NCI-H2081 (cell line): ENCODE measurements at places on chromosomes 6 and 20.

- DNase-seq: no peak
These were observed 23.0 kb downstream of the PACRG start for GRCh38 chr6:162750776-162751175.

DNA sequence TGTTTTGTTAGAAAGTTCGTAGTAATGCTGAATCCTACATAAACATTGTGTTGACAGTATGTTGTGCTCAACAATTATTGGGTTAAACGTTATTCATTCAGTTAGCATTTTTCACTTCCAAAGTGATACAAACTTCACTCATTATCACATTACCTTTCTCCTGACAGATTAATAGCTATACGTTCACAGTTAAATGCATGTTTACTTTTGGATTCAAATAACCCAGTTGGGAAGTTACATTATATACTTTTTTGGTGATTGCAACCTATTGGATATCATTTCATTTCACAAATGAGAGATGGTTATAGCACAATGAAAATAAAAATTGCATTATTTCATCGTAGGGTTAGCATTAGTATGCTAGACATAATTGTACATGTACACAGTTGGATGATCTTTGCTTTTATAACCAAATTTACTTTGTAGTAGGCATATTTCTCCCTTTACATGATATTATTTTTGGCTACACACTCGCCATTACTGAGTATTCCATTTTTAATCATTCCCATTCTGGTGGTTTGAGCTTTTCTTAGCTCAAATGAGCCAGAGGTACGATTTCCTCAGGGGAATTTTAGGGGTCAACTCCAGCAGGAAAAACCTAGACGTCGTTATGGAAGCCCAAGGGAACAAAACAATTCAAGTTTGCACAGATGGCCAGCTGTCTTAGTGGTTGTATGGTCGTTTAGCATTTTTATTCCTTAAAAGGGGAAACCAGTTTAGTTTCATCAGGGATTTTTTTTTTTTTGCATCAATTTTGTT, 2.1 kb upstream of the HIVEP1 start:
- DNase-seq: no peak

- no peak for DNase-seq
These were observed 30.3 kb downstream of the NCOA3 start for GRCh38 chr20:47532002-47532401.

- no peak for DNase-seq
These were observed 23.4 kb downstream of the FAM184A start for GRCh38 chr6:119055069-119055468.

- DNase-seq: no peak
These were observed 48.0 kb downstream of the OR2B2 start for GRCh38 chr6:27863962-27864905.

GRCh38 chr20:52303281-52303950, 111.8 kb upstream of the ZFP64 start:
- no peak for DNase-seq

- peak; percentile 84 for DNase-seq
These were observed 4.9 kb downstream of the TUBB2B start for GRCh38 chr6:3222506-3223038.

GRCh38 chr6:3013486-3013885, 13.8 kb downstream of the NQO2 start:
- DNase-seq: no peak

DNA sequence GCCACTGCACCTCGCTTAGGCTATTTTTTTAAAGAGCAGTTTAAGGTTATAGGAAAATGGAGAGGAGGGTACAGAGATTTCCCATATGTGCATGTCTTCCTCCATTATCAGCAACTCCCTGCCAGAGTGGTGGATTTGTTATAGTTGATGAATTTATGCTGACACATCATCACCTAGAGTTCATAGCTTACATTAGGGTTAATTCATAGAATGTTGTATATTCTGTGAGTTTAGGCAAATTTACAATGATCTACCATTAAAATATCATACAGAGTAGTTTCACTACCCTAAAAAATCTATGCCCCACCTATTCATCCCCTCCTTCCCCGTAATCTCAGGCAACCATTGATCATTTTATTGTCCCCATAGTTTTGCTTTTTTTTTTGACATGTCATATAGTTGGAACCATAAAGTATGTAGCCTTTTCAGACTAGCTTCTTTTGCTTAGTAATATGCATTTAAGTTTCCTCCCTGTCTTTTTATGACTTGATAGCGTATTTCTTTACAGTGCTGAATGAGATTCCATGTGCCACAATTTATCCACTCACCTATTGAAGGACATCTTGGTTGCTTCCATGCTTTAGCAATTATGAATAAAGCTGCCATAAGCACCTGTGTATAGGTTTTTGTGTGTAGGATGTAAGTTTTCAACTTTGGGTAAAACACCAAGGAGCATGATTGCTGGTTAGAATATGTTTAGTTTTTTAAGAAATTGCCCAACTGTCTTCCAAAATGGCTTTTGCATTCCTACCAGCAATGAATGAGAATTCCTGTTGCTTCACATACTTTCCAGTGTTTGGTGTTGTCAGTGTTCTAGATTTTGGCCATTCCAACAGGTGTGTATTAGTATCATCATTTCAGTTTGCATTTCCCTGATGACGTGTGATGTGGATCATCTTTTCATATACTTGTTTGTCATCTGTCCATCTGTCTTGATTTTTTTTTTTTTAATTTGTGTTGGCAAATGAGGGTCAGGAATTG, 60.2 kb downstream of the NCOA3 start:
- no peak for DNase-seq

DNA sequence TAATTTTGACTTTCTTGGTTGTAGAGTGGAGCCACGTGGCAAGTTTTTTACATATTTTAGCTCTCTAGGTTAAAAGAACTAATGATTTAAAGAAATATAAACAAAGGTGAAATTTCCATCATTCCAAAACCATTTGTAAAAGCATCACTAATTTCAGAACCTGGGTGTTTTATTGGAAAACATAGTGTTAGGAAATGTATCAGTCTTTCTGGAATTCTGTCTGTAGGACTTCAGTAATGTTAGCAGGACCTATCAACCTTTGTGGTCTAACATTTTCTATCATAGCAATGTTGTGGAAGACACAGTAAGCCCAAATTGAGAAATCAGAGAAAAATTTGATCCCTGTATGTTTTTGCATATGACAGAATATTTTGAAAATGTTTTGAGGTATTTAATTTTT, 28.3 kb downstream of the L3MBTL3 start:
- no peak for DNase-seq

- DNase-seq: no peak
These were observed 251.0 kb downstream of the SYNE1 start for GRCh38 chr6:152386131-152386530.

GRCh38 chr6:82959385-82959941, 106.2 kb downstream of the UBE3D start:
- DNase-seq: no peak

DNA sequence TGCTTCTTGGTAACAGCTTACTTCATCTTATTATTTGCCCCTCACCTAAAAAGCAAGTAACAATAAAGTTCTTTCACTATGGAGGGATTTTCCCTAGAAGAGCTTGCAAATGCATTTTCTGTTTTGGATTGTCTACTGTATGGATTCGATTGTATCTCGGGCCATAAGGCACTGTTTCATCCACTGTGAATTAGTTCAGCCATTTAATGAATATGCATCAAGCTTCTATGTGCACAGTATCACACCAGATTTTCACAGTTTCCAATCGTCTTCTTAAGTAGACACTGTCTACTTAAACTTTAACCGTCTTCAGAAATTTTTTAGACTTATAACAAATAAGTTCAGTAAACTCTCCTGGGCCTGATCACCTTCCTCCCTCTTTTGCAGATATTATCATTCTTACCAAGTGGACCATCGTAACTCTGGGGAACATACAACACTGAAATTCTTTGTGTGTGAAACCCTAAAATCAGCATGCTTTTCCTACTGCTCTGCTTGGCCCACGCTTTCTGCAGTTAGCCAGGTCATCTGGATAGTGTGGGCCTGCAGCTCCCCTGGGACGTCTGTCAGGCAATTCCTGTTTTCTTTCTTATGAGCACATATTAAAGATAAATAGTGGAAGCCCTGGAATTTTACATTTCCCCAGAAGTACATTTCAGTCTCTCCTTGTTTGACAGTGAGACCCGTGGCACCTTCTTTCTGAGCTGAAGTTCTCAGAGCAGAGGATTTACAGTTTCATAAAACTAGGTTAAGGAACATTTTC, 136.5 kb upstream of the PDE10A start:
- DNase-seq: no peak

GRCh38 chr20:24637941-24638340, 168.5 kb downstream of the SYNDIG1 start:
- no peak for DNase-seq

GRCh38 chr20:42703744-42704143, 486.0 kb downstream of the PTPRT start:
- DNase-seq: no peak

DNA sequence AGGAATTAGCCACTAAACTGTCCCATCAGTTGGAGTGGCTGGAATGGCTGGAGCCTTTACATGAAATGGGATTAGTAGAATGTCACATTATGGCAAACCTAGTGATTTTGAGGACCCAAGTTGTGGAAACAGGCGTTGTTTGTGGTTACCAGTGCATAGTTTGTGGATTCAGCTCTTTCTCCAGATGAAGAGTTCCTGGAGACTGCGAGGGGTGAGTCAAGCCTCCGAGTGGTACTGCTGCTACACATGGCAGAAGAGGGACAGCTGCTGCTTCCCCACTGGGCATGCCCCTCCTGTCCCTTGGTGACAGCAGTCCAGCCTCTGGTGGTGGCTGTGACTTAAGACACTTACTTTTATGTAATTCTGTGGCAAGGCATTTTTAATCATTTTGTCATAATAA, 94.2 kb upstream of the SCP2D1 start:
- DNase-seq: no peak

- no peak for DNase-seq
These were observed 29.7 kb upstream of the GATA5 start for GRCh38 chr20:62505337-62506045.

GRCh38 chr6:81797591-81797990, 45.1 kb upstream of the TENT5A start:
- no peak for DNase-seq

GRCh38 chr20:62840244-62841197, 21.1 kb downstream of the TCFL5 start:
- DNase-seq: no peak

GRCh38 chr20:18981962-18982539, 168.5 kb downstream of the SCP2D1 start:
- DNase-seq: no peak

GRCh38 chr20:50431066-50431450, 79.1 kb upstream of the PTPN1 start:
- no peak for DNase-seq

- no peak for DNase-seq
These were observed 385.6 kb downstream of the ARHGAP18 start for GRCh38 chr6:129324345-129324744.

- DNase-seq: no peak
These were observed 1.5 kb upstream of the RAD21L1 start for GRCh38 chr20:1224205-1224890.

- DNase-seq: no peak
These were observed 481.6 kb downstream of the PRKN start for GRCh38 chr6:162245830-162246420.

- peak; percentile 6 for DNase-seq
These were observed 340.7 kb downstream of the LMBRD1 start for GRCh38 chr6:69456086-69456485.

GRCh38 chr6:6716998-6717763, 128.7 kb downstream of the LY86 start:
- DNase-seq: no peak

GRCh38 chr6:25363427-25363826, 84.3 kb downstream of the CARMIL1 start:
- no peak for DNase-seq

GRCh38 chr6:110703906-110704594, 111.2 kb downstream of the CDK19 start:
- no peak for DNase-seq

DNA sequence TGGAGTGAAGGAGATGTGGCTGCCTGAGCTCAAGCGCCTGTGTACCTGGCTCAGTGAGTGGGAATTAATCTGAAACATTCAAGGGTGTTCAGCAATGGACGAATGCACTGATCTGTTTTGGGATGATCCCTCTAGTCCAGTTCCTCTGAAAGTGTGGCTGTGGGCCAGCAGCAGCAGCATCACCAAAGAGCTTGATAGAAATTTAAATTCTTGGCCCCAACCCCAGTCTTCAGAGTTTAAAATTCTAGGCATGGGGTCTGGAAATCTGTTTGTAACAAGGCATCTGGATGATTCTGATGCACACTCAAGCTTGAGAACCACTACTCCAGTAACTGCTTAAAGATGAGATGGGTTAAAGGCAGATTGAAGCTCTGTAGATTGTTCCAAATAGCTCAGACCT, 59.2 kb downstream of the STMND1 start:
- DNase-seq: no peak

- no peak for DNase-seq
These were observed 1.5 kb downstream of the EEF1A2 start for GRCh38 chr20:63497138-63497945.

DNA sequence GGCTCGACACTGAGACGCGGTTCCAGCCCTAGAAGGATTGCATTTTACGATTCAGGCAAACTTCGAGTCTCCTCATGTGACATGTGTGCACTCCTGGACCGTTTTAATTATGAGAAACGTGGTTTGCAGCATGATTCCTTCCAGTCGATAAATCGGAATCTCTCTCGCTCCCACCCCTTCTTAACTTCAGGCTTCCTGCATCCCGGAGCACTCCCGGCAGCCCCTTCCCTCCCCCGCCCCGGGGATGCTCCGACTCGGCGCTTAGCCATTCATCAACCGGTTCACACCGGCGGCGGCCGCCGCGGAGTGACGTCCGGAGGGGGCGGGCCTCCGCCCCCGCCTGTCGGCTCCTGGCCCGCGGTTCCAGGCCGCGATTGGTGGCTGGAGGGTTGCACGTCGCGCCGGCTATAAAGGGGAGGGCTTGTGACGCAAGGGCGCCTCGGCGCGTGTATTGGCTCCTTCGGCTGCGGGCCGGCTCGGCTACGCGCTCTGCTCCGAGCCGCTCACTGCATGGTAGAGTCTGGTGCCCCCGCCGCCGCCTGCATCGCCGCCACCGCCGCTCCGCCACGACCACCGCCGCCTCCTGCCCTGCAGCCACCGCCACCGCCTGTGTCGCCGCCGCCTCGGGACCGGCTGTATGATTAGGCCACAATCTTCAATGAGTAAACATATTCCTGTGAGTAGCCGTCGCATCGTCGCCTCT, at the start of the genes LOC128125822 and PTP4A1:
Gene LOC128125822, plus strand, starts transcription at position 437 of the 703 bp plus-strand sequence.
Gene PTP4A1, plus strand, starts transcription at position 437 of the 703 bp plus-strand sequence. CDS start 4,401 bp downstream, outside the sequence.
- DNase-seq: peak; percentile 97
